Mesenteric fat pad (tissue), 1 donor: ENCODE measurements at places on chromosomes 6 and 20.

- DNase-seq: no peak
Measured at GRCh38 chr6:51675020-51675921, 412.1 kb downstream of the PKHD1 start.

DNA sequence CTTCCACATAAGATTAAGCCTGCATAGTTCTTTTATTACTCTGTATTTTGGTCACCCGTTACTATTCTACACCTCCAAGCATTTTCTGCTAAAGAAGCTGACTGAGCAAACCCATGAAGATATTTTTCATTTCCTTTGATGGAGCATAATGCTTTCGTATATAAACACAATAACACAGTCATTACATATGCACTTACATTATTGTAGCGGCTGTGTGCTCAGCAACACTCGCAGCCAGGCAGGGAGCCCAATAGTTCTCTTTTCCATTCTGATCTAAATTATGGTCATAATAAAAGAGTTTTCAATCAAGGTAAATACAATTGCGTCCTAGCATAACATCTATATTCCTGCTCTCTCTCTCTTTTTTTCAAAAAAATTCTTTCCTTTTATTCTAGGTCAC, 69.6 kb upstream of the TFB1M start:
- DNase-seq: no peak

- no peak for DNase-seq
Measured at GRCh38 chr6:160374836-160375560, 26.8 kb downstream of the SLC22A3 start.

GRCh38 chr20:33667676-33668465, 1.1 kb downstream of the ACTL10 start:
- peak; percentile 94 for DNase-seq

GRCh38 chr6:9236443-9236842, 801.1 kb upstream of the SLC35B3 start:
- DNase-seq: no peak

DNA sequence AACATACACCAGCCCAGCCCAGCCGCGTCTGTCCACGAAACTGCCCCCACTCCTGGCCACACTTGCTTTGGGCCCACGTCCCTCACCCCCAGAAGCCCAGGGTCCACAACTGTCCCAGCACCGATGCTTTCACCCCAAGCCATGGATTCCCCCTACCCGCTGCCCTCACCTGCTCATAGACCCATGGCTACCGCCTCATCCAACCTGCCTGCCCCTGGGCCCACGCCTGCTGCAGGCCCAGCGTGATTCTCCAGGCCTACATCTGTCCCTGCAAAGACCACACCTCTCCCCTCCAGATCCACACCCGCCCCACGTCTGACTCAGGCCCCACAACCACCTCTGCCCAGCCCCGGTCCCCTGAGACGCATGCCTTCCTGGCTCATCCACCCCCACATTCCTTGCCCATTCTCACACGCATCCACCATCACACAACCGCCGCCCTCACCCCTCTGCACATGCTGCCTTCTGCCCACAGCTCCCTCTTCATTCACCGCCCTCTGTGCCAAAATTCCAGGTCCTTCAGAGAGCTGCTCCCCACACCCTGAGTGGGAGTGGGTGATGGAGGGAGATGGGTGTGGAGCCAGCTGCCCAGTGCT, 86.7 kb downstream of the GRM4 start:
- no peak for DNase-seq

DNA sequence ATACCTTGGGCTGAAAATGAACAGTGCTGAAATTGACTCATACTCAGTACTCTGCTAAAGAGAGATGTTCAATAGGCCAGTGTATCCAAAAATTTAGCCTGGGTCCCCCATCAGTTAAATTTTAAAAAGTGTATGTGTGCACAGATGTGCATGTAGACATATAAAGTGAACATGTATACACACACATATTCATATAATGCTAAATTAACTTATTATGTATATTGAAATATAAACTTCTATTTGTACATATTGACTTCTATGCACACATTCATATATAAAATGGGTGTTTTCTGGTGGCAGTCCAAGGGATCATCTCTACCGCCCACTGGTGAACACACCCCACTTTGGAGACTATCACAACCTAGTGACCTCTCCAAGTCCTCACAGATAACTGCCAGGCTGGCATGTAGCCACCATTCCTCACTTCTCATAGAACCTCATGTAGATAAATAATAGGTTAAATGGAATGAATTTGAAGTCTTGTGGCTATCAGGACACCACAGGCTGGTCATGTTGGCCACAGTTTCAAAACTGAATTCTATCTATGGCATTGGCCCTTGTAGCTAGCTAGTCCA, 8.8 kb downstream of the SLC22A16 start:
- DNase-seq: no peak

DNA sequence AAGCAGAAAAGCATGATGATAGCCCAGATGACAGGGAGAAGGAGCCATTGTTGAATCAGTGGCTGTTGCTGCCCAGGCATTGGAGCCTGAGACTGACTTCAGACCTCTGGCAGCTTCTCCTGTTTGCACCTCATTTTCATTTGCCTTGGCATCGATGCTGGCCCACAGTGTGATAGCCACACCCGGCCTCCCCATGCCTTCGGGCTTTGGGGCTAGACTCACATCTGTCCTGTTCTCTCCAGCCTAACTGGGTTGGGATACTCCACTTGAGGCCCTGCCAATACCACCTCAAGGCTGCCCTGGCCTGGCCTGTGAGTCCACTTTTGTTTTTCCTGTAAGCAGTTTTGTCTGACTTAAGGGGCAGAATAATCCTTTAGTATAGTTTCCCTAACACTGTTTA, 140.4 kb downstream of the UST start:
- DNase-seq: no peak
